ENCODE measurements at places on chromosomes 1 and 21.

DNA sequence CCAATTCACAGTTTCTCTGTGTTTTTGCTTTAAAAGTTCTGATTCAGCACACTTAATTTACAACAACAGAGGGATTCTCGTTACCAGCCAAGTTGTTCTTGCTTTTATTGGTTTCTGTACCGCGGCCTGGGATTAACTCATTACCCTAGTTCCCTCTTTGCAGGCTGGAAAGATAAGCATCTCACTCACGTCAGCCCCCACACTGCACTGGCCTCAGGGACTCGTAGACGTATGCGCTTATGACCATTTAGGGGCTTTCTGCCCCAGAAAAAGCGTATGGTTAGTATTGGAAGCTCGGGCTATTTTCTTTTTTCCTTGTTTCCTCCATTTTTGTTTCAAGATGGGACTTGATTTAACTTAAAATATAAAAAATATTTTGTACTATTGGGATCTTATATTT is 76.0 kb downstream of the POFUT2 start:
- no peak for DNase-seq

- DNase-seq: no peak
Measured at GRCh38 chr1:209395169-209395568, 188.3 kb upstream of the CAMK1G start.

- no peak for DNase-seq
Measured at GRCh38 chr1:198125995-198126735, 30.6 kb upstream of the NEK7 start.

DNA sequence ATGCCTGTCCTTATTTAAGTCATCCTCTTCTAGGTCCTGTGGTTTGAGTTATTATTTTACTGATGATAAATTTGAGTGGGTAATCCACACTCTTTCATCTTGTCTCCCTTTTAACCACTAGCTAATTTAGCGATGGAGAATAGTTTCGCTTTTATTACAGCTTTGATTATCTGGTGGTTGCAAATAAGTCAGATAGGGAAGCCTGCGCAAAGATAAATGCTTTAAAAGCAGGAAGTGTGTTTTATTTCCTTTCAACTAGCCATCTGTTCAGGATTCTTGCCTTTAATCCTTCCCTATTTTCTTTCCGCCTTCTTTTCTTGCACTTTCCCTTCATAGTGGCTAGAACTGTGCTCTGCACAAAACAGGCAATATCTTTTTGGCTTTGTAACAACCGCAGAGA is 129.0 kb downstream of the TGFB2 start:
- DNase-seq: no peak

- DNase-seq: no peak
Measured at GRCh38 chr1:118650107-118650807, 337.9 kb downstream of the TBX15 start.

GRCh38 chr1:23578997-23579363 is 19.7 kb upstream of the ID3 start:
- DNase-seq: no peak

DNA sequence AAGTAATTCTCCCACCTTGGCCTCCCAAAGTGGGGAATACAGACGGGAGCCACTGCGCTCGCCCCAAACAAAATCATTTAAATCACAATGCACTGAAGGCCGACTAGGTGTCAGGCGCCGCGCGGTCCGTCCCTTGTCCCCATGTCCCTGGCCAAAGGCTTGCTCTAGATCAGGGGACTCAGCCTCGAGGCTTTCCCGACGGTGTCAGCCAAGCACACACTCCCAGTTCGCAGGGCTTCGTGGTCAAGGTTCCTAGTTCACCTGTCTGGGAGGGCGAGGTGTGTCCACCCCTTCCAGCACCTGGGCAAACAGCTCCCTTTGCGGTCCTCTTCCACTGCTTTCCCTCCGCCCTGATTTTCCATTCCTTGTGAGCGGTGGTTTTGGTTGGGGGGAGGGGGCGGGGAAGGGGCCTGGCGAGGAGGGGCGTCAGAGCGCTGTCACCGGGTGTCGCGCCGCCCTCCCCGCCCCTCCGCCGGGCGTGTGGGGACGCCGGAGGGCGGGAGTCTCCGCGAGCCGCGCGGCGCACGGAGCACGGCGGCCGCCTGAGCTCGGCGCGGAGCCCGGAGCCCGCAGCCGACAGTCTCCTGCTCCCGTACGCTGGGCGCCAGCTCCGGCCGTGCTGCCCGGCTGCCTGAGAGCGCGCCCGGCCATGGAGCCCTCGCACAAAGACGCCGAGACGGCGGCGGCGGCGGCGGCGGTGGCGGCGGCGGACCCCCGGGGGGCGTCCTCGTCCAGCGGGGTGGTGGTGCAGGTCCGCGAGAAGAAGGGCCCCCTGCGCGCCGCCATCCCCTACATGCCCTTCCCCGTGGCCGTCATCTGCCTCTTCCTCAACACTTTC is at the start of gene STUM:
Gene STUM (plus strand): TSS at position 509 of the 838 bp plus-strand sequence. CDS start 141 bp downstream, at position 650.
- DNase-seq: no peak

GRCh38 chr1:243520831-243521230 is 265.0 kb downstream of the SDCCAG8 start:
- DNase-seq: no peak

GRCh38 chr1:213987422-213987926 is 299 bp upstream of the PROX1 start:
- DNase-seq: no peak

DNA sequence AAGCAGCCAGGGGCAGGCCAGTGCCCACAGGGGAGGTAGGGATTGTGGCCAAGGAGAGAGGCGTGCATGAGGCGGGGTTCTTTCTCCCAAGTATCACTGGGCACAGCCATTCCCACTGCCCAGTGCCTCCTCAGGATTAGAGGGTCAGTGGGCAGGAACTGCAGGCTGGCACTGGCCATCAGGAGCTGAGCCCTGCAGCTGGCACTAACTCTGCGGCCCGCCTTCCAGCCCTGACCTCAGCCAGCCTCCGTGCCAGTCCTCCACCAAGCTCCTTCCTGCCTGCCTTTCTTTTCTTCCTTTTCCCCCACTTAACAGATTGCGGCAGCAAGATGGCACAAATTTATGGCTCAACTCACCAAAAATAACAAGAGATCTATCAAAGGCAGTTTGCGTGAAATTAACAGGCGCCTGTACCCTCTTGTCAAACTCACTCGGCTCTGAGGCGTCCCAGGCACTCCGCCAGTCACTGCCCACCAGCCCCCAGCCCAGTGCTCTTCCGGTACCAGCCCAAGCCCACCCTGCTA is 11.1 kb downstream of the ADGRB2 start:
- no peak for DNase-seq

DNA sequence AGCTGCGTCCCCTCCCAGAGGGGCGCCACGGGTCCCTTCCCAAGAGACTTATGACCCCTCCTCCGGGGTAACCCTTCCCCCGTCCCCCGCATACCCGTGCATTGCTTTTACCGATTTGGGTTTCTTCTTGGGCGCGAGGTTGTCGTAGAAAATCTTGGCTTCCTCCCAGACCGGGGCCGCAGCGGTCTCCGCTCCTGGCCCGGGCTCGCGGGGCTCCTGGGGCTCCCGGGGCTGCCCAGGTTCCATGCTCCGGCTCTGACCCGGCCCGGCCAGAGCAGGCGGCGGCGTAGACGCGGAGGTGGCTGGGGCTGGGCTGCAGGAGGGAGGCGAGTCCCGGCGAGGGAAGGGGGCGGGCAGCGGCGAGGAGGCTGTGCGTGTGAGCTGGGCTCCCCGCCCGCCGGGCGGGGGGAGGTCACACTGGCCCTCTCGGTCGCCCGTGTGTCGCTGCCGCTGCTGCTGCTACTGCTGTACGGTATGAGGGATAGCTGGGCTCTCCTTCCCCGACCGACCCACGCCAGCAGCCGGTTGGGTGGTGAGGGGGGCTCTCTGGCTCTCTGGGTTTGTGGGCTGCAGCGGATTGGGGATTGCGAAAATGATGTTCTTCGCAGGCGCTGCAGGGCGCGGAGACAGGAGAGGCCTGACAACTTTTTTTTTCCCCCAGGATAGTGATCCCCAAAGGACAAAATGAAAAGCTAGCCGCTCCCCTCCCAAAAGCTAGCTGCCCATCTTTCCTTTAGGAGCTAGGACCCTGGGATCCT is at the start of gene NT5C1A:
Gene NT5C1A (minus strand): TSS at position 315 of the 758 bp plus-strand sequence. CDS start 69 bp downstream, at position 246.
- DNase-seq: no peak

- DNase-seq: no peak
Measured at GRCh38 chr1:52848423-52848822, 5.9 kb downstream of the ZYG11A start.

- DNase-seq: no peak
Measured at GRCh38 chr1:223411309-223411708, 18.1 kb downstream of the CCDC185 start.

GRCh38 chr1:203769505-203770343 is 4.7 kb downstream of the LAX1 start:
- DNase-seq: peak; percentile 87

Data from mucosa of descending colon (tissue), 3 donors.